ENCODE measurements at places on chromosomes 13 and 19.

- no peak for DNase-seq
Observed at GRCh38 chr19:5048091-5048726, 79.3 kb downstream of the KDM4B start.

- no peak for DNase-seq
Observed at GRCh38 chr13:49265822-49266221, 18.1 kb downstream of the CDADC1 start.

GRCh38 chr13:93364166-93364565 lies 137.6 kb downstream of the GPC6 start:
- DNase-seq: no peak

DNA sequence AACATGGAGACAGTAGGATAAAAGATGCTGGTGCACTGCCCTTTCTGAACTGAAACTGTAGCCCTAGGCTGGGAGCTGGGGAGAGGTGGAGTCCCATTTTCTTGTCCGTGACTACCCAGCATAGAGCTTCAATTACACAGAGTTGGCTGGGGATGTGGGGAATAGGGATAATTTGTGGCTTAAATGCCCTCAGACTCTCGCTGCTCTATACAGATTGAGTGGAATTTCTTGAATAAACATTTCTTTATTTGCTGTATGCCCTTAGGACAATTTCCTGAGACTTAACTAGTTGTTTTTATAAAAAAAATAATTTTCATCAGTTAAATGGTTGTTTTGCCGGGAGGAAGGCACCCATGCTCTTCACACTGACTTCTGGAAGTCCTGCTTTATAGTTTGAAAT lies 7.2 kb downstream of the IGFL2 start:
- no peak for DNase-seq

GRCh38 chr19:58182577-58182988 lies 278 bp upstream of the ZNF274 start:
- peak; percentile 71 for DNase-seq

DNA sequence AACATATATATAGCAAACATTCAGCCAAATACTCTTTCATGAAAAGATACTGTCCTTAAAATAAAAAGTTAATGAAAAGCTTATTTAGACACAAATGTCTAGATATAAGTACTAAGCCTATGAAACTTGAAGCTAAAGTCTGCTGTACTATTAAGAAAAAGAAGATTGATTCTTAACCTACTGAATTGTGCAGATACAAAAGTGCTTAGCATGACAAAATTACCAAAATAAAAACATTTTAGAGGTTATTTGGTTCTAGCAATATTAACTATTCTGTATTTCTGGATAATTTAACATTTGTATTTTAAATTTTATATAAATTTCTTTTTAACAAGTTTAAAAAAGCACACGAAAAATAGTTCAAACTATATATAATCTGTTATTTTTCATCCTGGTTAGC lies 8.8 kb downstream of the RNF6 start:
- DNase-seq: no peak

GRCh38 chr13:98853771-98854221 lies 101.3 kb upstream of the SLC15A1 start:
- no peak for DNase-seq

DNA sequence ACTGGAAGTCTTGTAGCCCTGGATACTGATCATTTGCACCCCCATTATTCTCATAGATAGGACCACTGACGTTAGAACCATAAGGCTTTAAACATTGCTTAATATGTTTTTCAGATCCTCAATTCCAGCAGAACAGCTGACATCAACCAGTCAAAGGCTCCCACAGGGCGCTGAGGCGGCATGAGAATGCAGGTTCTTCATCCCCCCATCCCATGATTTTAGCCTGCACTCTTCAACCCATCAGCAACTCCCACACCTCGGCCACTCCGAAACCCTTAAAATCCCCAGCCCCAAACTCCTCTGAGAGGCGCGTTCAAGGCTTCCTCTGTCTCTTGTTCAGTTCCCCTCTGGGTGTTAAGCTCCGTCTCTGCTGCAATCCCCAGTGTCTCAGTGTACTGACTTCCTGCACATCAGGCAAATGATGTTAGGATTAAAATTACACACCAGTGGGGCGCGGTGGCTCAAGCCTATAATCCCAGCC lies 24.3 kb upstream of the LAMP1 start:
- DNase-seq: no peak

- no peak for DNase-seq
Observed at GRCh38 chr13:43493496-43494000, 293.2 kb downstream of the ENOX1 start.

DNA sequence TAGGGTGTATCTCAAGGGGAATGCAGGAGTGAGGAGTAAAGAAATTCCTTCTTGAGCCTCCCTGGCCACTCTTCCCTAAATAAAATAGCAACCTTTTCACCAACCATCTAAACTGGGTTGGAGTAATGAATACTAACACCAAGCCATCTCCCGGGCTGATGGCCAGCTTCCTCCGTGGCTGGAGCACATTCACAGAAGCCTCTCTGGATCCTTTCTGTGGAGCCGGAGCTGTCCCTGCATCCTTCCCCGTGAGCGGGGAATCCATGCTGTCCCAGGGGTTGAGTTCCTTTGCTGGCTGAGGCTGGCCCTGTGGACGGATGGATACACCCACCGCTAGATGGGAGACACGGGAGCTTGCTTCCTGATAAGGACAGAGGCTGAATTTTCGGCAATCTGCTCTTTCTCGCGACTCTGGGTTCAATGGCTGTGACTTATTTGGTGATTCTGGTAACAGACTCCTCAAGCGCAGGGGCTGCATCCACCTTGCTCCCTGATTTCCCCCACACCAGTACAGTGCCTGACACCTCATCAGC lies 370.3 kb downstream of the ZNF536 start:
- DNase-seq: no peak

- DNase-seq: no peak
Observed at GRCh38 chr19:34288381-34288780, 34.0 kb downstream of the GARRE1 start.

DNA sequence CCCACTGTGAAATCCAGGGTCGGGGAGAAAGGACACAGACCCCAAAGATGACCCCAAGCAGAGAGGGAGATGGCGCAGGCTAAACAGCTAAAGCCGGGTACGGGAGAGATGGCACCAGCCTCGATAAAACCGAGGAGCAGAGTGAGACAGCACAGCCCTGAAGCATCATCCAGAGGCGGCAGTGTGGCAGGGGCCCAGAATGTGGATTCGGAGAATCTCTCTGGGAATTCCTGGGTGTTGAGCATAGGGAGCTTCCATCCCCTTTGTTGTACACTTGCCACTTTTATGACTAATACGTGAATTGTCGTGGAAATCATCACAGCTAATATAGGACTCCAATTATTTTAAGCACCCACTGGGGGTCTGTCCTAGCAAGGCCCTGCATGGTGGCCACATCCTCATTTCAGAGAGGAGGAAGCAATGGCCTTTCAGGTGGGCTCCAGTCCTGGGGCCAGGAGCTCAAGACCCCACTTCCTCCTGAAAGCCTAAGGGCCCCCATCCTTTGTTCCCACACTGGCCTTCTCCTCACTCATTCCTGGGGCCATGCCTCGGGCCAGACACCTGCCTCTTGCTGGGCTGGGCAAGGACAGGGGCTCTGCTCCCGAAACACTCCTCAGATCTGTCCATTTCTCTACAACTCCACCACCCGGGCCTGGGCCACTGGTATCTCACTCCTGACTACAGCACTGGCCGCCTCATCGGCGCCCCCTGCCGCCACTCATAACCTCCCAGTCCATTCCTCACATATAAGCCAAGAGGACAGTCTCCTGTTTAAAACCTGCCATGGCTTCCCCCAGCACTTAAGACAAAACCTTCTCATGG lies 29.3 kb upstream of the ATP1A3 start:
- DNase-seq: peak; percentile 26

DNA sequence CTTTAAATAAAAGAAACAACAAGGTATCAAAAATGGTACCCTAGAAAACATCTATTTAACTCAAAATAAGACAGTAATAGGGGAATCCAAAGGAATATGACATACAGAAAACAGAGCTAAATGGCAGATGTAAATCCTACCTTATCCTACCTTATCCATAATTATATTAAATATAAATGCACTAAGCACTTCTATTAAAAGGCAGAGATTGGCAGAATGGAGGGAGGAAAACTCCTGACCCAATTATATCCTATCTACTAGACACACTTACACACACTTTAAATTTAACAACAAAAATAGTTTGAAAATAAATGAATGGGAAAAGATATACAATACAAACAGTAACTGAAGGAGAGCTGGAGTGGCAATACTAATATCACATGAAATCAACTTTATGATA lies 14.4 kb downstream of the RNASEH2B start:
- no peak for DNase-seq

DNA sequence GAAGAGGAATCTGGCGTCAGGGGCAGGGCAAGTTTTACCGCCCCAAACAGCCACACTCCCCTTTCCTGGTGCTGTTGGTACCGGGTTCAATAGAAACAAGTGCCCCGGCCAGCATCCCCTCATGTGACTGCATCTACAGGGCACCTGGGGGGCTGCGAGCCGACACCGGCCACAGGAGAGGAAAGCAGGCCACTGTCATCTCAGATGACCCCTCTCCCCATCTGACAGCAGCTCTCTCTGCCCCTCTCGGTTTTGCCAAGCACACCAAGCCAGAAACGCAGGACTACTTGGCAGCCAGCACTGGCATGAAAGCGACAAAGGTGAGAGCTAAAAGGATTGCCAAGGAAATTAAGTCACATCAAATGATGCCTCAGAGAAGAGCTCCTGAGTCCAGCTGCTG lies 37.1 kb downstream of the MLLT1 start:
- no peak for DNase-seq

Data from NK-92 treated with Interleukin-12 subunit alpha and Interleukin-12 subunit beta, amount 100 ng/mL, for 24 hours (cell line).